ENCODE measurements at places on chromosomes 5 and 9.

DNA sequence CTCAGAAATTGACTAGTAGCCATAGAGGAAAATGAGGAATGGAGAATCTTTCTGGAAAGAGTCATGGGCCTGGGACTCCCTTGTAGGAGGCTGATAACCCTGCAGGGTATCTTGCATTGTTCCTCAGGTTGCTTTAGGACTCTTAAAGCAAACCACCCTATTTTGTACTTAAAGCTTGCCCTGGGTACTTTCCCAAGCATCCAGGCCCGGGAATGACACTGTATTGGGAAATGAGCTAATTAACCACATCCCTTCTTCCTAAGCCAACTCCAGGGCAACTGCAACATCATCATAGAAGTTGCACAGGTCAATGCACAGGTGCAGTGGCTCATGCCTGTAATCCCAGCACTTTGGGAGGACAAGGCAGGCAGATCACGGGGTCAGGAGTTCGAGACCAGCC is 55.9 kb downstream of the UGCG start:
- no peak for DNase-seq

DNA sequence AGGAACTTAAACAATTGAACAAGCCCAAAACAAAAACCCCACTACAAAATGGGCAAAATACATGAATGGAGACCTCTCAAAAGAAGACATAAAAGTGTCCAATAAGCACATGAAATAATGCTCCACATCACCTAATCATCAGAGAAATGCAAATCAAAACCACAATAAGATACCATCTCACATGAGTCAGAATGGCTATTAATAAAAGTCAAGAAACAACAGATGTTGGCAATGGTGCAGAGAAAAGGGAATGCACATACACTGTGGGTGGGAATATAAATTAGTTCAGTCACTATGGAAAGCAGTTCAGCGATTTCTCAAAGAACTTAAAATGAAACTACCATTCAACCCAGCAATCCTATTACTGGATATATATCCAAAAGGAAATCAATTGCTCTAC is 337.4 kb upstream of the GRIA1 start:
- DNase-seq, result no peak

DNA sequence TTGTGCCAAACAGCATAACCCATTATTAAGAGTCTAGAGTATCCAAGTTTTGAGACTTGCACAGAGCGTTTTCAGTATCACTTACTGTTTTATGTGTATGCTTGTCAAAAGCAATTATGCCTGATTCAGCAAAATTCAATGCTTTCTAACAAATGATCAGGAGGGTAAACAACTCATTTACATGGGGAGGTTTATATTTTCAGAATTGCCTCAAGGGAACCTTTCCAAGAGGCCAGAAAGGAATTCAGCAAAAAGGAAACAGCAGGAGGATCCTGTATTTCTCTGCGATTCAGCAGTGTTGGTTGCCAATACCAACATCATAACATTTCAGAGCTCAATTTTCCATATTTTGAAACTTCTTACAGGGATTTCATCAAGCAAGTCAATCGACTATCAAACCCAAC is 69.3 kb upstream of the DAB2 start:
- DNase-seq, result no peak

DNA sequence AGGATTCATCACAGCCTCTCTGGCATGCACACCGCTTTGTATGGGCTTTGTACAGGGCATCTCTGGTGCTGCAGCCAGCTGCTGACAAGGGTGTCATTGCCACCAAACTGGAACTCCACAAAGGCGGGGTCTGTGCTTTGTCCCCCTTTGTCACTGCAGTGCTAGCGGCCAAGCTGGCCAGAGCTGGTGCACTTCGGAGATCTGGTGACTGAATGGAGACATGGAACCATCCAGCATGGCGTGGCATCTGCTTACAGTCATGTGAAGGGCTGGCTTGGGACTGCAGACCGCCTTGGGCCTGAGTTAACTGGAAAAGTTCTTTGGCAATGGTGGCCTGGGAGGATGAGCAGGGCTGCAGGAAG is 18.7 kb upstream of the COL5A1 start:
- DNase-seq, result peak; percentile 65

- DNase-seq, result no peak
Measured at GRCh38 chr5:150134198-150134588, 21.5 kb downstream of the PDGFRB start.

GRCh38 chr5:6885581-6885980 is 172.3 kb downstream of the TENT4A start:
- DNase-seq, result no peak

- no peak for DNase-seq
Measured at GRCh38 chr5:34991486-34992238, 56.1 kb downstream of the AGXT2 start.

- no peak for DNase-seq
Measured at GRCh38 chr9:27800159-27800558, 226.9 kb upstream of the C9orf72 start.

- peak; percentile 55 for DNase-seq
Measured at GRCh38 chr5:179274321-179275315, 70.6 kb downstream of the ADAMTS2 start.

DNA sequence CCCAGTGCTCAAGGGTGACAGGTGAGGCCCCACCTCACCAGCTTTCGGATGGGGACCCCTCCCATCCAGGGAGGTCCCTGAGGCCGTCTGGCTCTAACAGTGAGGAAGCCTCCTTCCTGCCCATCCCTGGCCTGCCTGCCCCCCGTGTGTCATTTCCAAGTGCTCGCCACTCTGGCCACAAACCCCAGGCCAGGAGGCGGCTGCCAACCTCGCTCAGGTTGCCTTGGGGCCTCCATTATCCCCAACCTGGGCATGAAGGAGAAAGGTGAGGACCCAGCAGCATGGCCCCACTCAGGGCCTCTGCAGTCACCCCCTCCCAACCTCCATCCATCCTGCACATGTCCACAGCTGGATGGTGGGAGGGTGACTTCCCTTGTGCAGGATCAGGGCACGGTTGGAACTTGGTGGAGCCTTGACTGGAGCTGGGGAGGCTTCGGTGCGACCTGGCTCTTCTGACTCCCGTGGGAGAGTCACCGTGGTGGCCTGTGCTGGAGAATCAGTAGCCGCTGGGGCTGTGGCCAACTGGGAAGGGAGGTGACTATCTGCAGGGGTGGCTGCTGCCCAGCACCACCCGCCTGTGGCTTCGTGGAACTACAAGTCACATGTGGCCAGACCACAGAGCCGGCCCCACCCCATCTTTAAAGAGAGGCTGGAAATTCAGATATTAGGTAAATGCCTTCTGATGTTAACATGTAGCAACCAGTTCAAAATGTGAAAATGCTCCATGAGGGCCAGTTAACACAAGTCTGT is 37.5 kb upstream of the GFPT2 start:
- no peak for DNase-seq

GRCh38 chr5:145072889-145073288 is 762.3 kb downstream of the PRELID2 start:
- no peak for DNase-seq

DNA sequence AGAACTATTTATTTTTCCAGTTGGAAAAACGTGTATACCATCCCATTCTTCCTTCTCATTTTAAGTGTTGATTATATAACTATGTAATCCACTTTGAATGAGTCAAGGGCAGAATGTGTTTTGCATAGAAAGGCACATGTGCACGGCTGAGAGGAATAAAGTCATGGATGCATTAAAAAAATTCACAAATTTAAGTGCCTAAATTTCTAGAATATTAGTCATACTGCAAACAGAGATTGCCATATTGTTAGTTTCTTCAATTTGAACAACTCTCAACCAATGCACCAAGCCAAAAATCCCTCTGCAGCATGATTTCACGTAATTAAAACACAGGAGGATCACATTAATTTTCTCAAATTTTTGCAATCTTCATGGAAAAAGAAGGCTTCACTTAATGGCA is 166.3 kb downstream of the MPDZ start:
- no peak for DNase-seq

GRCh38 chr9:130664251-130665028 is at the start of gene PRDM12:
TSS of gene PRDM12 (plus strand) at chr9:130664594. CDS start at chr9:130664654, 60 bp downstream.
- DNase-seq, result no peak

- DNase-seq, result no peak
Measured at GRCh38 chr5:143164557-143164956, 238.9 kb downstream of the NR3C1 start.

DNA sequence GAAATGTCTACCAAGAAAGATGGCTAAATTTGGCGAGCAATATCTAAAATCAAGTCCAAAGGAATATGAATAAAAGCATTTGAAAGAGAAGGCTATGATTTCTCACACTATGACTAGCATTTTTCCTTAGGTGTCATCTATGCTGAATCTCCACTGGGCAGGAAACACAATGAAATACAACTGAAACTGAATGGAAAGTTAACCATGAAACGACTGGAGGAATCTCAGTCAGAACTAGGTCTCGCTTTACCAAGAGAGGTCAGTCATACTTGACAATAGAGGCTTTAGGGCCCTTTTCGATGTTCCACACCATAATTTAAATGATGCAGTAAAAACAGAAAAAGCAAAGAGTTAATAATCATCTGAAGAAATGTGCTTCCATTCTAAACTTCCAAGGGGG is 339.0 kb downstream of the PDE4D start:
- DNase-seq, result no peak

DNA sequence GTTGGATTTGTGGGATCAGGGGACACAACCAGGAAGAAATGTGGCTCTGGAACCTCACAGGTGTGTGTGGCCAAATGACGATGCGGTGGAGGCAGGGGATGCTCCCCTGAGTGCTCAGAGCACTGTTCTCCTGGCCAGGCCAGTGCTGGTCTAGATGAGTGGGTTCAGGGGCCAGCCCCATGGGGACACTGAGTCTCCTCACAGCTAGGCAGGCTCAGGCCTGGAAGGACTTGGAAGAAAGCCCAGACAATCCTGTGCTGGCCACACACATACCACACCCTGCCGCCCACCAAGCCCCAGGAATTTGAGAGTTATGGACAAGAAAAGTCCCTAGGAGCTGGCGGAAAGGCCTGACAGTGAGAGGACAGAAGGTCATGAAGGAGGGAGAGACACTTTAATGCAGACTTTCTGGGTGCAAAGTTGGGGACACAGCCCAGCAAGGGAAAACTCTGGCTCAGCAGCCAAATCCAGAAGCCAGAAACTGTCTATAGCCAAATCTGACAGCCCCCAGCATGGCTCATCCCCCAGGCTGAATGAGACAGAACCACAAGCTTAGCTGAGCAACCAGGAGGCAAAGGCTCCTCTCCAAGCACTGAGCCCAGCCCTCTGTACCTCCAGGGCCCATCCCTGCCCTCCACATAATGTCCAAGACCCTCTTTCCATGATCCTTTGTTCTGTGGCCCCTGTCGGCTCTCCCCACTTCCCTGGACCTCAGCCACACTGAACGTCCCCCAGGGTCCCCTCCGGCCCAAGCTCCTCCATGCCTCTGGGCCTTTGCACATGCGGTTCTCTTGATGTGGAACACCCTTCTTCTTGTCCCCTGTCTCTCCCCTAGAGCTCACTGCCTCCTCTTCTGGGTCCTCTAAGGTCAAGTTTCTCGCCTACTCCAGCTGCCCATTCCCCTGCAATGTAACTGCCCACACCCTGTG is 22.4 kb downstream of the LHX6 start:
- no peak for DNase-seq

DNA sequence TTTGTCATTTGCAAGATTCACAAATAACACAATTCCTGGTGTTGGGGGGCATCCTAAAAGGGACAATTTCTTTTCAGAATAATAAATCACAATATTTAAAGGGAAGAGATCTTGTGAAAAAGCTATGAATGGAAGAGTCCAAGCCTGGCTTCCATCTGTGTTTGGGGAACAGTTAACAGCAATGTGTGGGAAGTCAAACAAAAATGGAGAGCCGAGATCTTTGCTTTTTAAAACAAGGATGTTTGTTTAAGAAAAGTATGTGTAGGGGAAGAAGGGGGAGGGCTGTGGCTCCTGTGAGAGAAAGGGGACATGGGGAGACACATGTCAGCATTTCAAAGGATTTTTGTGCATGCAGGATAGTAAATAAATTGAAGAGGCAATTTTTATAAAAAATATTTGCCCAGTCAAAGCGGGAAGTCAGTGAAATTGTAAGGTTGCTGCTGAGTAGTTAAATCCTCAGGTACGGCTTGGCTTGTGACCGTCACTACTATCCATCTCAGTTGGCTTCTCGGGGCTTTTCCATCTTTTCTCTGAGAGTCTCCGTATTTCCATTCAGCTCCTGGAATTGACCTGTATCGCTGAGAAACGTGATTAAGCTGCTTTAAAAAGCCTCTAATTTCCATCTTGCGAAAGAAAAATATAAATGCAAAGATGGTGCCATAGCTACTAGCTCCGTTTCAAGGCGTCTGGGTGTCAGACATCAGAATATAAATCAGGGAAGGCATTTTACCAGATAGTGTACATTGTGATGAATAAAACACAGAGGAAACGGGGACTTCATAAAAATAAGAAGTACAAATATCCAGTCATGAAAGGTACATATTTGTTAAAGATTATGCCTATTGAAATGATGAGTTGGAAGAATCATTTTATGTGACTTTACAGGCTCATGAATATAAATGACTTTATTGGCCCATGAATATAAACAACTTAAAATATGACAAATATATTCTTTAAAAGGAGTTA is 52.9 kb upstream of the VCAN start:
- DNase-seq, result no peak

DNA sequence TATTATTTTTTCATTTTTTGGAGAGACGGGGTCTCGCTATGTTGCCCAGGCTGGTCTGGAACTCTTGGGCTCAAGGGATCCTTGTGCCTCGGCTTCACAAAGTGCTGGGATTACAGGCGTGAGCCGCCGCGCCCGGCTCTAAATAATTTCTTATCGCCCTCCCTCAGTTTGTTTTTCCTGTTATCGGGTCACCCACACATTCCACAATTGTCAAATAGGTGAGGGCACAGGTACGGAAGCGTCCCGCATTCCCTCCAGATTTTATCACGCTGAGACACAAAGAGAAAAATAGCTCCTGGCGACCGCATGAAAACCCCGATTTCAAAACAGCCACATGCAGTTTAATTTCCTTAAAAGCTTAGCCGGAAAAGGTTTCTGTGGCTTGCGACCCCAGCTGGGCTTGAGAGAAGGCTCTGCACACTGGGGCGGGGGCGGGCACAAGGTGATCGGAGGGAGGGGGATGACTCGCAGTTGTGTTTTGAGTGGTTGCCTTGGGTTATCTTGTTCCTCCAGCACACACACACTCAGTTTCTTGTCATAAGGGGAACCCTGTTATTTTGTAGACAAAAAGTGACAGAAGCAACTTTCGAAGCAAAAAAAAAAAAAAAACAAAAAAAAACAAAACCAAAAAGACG is 717 bp upstream of the IQGAP2 start:
- DNase-seq, result no peak

DNA sequence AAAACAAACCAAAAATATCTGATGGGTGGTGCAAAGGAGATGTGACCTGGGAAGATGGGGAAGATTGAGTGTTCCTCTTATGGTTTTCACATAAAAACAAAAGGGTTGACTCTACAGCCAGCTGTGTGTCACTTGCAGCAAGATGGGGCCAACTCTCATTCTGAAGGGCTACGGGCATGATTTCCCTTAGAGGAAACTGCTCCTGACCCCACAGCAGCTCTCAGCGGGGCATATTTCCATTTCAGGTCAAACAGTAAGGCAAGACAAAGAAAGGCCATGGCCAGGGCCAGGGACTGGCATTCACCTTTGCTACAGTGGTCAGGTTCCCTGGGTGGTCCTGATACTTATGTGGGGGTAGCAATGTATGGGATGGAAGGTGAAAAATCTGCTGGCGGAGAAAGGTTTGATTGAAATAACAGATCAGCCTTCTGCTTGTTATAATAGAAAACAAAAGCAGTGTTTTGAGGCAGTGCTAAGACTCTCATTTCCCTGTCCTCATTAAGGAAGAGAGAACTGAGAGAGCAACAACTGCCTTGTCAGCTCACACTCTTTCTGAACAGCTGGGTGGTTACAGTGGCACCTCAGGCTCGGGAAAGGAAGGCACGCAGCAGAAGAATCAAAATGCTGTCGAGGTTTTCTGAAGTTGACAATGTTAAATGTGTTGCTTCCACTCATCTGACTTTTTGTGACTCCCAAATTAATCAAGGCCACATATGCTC is 120.7 kb upstream of the PCA3 start:
- no peak for DNase-seq
